CD8-positive, alpha-beta memory T cell (primary cell): ENCODE measurements at places on chromosomes 5 and 9.

- no peaks in the 10 kb centered on the region for H3K36me3 ChIP-seq
- H3K27me3 ChIP-seq, result no peaks in the 10 kb centered on the region
- DNase-seq, result no peak
- H3K4me1 ChIP-seq, result no peaks in the 10 kb centered on the region
- H3K27ac ChIP-seq, result no peak overlapping the region
Measured at GRCh38 chr5:3220638-3221288, 374.9 kb upstream of the IRX1 start.

- no peak overlapping the region for H3K4me3 ChIP-seq
- no peak for DNase-seq
Measured at GRCh38 chr5:149627070-149627469, 45.8 kb downstream of the ARHGEF37 start.

- H3K4me3 ChIP-seq, result no peak overlapping the region
- H3K27ac ChIP-seq, result no peak overlapping the region
- no peak for DNase-seq
- no peaks in the 10 kb centered on the region for H3K27me3 ChIP-seq
Measured at GRCh38 chr5:88045931-88046461, 222.6 kb downstream of the TMEM161B start.

- no peak for DNase-seq
- H3K27ac ChIP-seq, result no peak overlapping the region
- no peaks in the 10 kb centered on the region for H3K36me3 ChIP-seq
- H3K4me1 ChIP-seq, result no peaks in the 10 kb centered on the region
Measured at GRCh38 chr5:61737964-61738340, 405.9 kb downstream of the ZSWIM6 start.

GRCh38 chr5:4639946-4640345 is 500.2 kb upstream of the ADAMTS16 start:
- no peaks in the 10 kb centered on the region for H3K4me1 ChIP-seq
- no peaks in the 10 kb centered on the region for H3K36me3 ChIP-seq
- H3K27me3 ChIP-seq, result no peaks in the 10 kb centered on the region

- H3K4me3 ChIP-seq, result no peak overlapping the region
- H3K27me3 ChIP-seq, result no peaks in the 10 kb centered on the region
Measured at GRCh38 chr5:45109636-45110035, 300.9 kb downstream of the MRPS30 start.

- no peak for DNase-seq
- H3K27ac ChIP-seq, result no peak overlapping the region
- H3K4me1 ChIP-seq, result no peaks in the 10 kb centered on the region
- H3K4me3 ChIP-seq, result no peak overlapping the region
- no peaks in the 10 kb centered on the region for H3K27me3 ChIP-seq
Measured at GRCh38 chr5:18789218-18789998, 1155.1 kb downstream of the TAF11L14 start.

GRCh38 chr5:120252839-120253238 is 211.3 kb upstream of the PRR16 start:
- H3K36me3 ChIP-seq, result no peaks in the 10 kb centered on the region
- no peak for DNase-seq
- no peak overlapping the region for H3K27ac ChIP-seq
- H3K4me1 ChIP-seq, result no peaks in the 10 kb centered on the region
- H3K27me3 ChIP-seq, result no peaks in the 10 kb centered on the region
- no peak overlapping the region for H3K4me3 ChIP-seq

DNA sequence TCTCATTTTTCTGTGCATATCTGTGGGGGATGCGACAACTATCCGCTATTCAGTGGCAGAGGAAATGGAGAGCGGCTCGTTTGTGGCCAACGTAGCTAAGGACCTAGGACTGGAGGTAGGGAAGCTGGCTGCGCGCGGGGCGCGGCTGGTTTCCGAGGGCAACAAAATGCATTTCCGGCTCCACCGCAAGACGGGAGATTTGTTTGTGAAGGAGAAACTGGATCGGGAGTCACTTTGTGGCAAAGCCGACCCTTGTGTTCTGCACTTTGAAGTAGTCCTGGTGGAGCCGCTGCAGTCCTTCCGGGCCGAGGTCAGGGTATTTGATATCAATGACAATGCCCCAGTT is 320 bp downstream of the PCDHB1 start:
- H3K4me1 ChIP-seq, result no peaks in the 10 kb centered on the region
- H3K36me3 ChIP-seq, result no peaks in the 10 kb centered on the region
- no peaks in the 10 kb centered on the region for H3K27me3 ChIP-seq

- H3K36me3 ChIP-seq, result no peaks in the 10 kb centered on the region
- H3K4me1 ChIP-seq, result no peaks in the 10 kb centered on the region
- DNase-seq, result no peak
- no peak overlapping the region for H3K27ac ChIP-seq
- no peak overlapping the region for H3K4me3 ChIP-seq
Measured at GRCh38 chr5:154262342-154262741, 71.8 kb downstream of the GALNT10 start.

GRCh38 chr9:131720330-131720729 is 19.5 kb downstream of the RAPGEF1 start:
- H3K27ac ChIP-seq, result no peak overlapping the region
- no peaks in the 10 kb centered on the region for H3K27me3 ChIP-seq
- H3K4me1 ChIP-seq, result peaks cover 45% of the 10 kb centered on the region

DNA sequence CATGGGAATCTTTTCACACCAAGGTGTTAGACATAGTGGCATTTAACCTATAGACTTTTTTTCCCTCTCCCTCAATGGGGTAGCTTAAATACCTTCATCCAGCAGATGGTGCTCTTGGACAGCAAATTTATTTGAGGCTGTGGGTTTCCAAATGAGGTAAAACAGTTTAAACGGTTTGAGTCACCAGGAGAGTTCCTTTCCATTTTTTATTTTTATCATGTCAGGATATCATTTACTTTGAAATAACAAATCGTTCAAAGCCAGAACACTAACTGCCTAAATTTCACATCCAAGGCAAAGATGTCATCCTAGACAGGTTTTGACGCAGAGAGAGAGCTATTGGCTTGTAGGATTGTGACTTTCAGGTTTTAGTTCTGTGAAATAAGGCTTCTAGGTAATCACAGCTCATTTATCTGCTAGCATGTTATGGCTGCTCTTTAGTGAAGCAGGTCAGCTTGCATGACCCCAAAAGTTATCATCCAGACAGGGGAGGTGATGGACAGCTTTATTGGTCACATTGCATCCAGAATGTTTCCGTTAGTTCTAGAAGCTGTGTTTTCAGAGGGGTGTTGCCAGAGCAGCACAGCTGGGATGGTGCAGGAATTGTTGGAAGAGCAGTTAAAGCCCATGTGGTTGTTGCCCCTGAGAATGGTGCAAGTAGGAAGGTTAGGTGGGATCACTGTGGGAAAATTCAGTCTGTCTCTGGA is 69.8 kb downstream of the KDM4C start:
- H3K4me3 ChIP-seq, result no peak overlapping the region
- no peaks in the 10 kb centered on the region for H3K27me3 ChIP-seq
- peaks cover 5% of the 10 kb centered on the region for H3K36me3 ChIP-seq
- H3K27ac ChIP-seq, result no peak overlapping the region
- DNase-seq, result peak; percentile 4

GRCh38 chr5:131068893-131069643 is 96.0 kb downstream of the HINT1 start:
- peaks cover 35% of the 10 kb centered on the region for H3K4me1 ChIP-seq
- no peak overlapping the region for H3K4me3 ChIP-seq

GRCh38 chr9:136947955-136948510 is 3.0 kb downstream of the C8G start:
- no peak for DNase-seq
- H3K27ac ChIP-seq, result no peak overlapping the region
- H3K36me3 ChIP-seq, result no peaks in the 10 kb centered on the region
- peaks cover 17% of the 10 kb centered on the region for H3K4me1 ChIP-seq

GRCh38 chr5:4188704-4189103 is 593.1 kb downstream of the IRX1 start:
- H3K4me3 ChIP-seq, result no peak overlapping the region
- H3K27ac ChIP-seq, result no peak overlapping the region
- DNase-seq, result no peak
- H3K4me1 ChIP-seq, result no peaks in the 10 kb centered on the region
- H3K36me3 ChIP-seq, result no peaks in the 10 kb centered on the region
- H3K27me3 ChIP-seq, result no peaks in the 10 kb centered on the region

GRCh38 chr9:105656131-105656921 is 5.9 kb upstream of the TAL2 start:
- no peak overlapping the region for H3K27ac ChIP-seq
- peak; percentile 2 for DNase-seq
- no peaks in the 10 kb centered on the region for H3K36me3 ChIP-seq
- peaks cover 4% of the 10 kb centered on the region for H3K4me1 ChIP-seq

DNA sequence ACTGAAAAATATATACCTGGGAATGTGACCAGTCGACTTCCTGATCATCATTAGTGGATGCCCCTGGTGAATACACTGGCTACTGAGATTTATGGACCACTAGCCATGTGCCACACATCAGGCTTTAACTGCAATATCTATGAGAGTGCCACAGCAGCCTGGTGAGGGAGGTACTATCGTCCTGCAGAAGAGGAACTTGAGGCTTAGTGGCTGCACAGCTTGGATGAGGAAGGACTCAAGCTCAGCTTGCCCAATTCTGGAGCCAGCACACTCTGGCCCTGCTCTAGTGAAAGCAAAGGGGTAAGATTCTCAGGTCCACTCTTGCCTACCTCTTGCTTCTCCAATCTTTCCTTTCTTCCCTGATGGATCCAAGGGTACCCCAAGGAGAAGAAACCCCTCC is 129.3 kb downstream of the ENTREP1 start:
- H3K27me3 ChIP-seq, result no peaks in the 10 kb centered on the region
- H3K4me1 ChIP-seq, result no peaks in the 10 kb centered on the region
- no peaks in the 10 kb centered on the region for H3K36me3 ChIP-seq
- no peak for DNase-seq
- no peak overlapping the region for H3K27ac ChIP-seq

DNA sequence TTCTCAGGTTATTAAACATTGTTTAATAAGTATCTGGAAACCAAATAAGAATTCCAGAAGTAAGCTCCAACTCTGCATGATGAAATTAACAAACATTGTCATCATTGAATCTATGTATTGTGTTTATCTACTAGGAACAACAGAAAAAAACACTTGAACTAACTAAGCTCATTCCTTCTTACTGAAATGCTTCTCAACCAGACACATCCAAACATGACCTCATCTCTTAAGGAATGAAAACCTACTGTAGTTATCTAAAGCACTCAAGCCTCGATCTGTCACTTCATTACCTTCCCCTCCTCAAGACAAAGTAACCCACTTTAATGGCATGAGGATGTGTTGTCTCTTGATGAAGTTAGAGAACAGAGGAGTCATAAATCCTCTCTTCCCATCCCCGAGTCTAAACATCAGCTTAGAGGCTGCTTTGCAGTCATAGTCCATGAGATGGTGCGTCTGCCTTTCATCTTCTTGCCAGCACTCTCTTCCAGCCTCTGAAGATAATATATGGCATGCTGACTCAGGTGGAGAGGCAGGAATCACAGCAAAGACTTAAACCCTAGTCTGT is 86.5 kb downstream of the CEMIP2 start:
- H3K36me3 ChIP-seq, result no peaks in the 10 kb centered on the region
- peaks cover 28% of the 10 kb centered on the region for H3K4me1 ChIP-seq
- DNase-seq, result no peak
- no peak overlapping the region for H3K27ac ChIP-seq

DNA sequence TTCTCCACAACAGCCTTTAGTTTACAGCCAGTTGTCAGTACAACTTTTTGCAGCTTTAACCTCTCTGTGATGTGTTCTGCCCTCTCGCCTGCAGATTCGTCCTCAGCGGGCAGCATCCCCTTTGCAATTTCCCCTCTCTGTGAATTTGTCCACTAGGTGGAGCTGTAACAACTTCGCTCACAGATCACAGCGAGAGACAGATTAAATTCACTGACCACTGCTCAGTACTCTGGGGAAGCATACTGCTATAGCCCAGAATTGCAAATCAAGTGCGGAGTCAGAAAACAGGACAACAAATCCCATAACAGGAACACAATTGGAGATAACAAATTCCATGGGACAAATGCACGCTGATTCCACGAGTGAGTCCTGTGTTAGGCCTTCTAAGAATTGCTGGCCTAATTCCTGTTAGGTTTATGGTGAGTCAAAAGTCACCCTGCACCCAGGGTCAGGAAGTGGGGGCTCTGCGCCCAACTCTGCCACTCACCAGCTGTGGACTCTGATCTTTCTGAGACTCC is 2124.9 kb downstream of the MAT2B start:
- no peak for DNase-seq
- H3K4me1 ChIP-seq, result no peaks in the 10 kb centered on the region
- H3K27ac ChIP-seq, result no peak overlapping the region
- no peaks in the 10 kb centered on the region for H3K27me3 ChIP-seq
- no peaks in the 10 kb centered on the region for H3K36me3 ChIP-seq
- no peak overlapping the region for H3K4me3 ChIP-seq

- no peaks in the 10 kb centered on the region for H3K36me3 ChIP-seq
- no peak overlapping the region for H3K4me3 ChIP-seq
- H3K27me3 ChIP-seq, result no peaks in the 10 kb centered on the region
Measured at GRCh38 chr9:116233160-116233530, 79.6 kb downstream of the PAPPA start.
